ENCODE measurements at places on chromosomes 7 and 10. TPM values are rescaled to one million over a fixed set of nuclear protein-coding genes. Genes with fewer than 3 reads are reported as not detected.
A peak's percentile ranks its signal among the peaks of the same experiment; 100 is the strongest.

DNA sequence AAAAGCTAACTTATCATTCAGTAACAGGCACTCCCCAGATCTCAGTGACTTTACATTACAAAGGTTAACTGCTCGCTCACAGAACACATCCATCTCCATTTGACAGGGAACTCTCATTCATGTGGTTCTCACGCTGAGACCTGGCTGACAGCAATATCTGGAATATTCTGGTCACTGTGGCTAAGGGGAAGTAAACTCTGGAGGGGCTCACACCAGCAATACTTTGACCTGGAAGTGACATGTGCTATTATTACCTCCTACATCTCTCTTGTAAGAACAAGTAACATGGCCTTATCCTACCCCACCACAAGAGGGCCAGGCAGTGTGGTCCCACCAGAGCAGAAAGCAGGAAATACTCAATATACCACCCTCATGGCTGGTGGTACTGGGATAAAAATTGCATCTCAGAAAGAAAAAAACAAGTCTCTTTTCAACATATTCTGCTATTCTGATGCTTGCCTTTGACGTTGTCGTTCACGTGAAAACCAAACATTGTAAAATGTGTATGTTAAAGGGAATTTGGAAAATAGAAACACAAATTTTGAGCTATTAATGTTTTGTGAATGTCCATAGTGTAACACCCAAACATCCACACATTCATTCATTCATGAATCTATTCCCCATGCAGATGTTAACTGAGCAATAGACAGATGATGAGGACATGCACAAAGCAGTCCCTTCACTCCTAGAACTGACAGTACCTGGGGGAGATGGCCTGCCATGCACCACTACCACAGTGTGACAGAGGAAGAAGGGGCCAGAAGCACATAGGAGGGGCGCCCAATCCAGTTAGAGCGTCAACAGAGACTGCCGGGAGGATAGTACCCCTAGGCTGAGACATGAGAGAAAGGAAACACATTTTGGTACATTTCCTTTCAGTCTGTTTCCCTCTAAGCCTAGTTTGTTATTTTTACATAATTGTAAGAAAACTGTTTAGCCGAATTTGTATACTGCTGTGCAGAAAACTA is 166.0 kb upstream of the SP4 start:
- peak; percentile 64 for DNase-seq

Gene TSPAN15
- 1.4 TPM for total RNA-seq

- DNase-seq: no peak
Measured at GRCh38 chr7:30430276-30430675, 48.3 kb downstream of the NOD1 start.

Gene PLAU
- not detected for total RNA-seq

Gene GPR15LG
- not detected for total RNA-seq

GRCh38 chr7:16398146-16399017 is 23.0 kb downstream of the CRPPA start:
- DNase-seq: no peak

- DNase-seq: no peak
Measured at GRCh38 chr7:84188786-84189405, 5.7 kb downstream of the SEMA3A start.

Gene TBATA
- not detected for total RNA-seq

DNA sequence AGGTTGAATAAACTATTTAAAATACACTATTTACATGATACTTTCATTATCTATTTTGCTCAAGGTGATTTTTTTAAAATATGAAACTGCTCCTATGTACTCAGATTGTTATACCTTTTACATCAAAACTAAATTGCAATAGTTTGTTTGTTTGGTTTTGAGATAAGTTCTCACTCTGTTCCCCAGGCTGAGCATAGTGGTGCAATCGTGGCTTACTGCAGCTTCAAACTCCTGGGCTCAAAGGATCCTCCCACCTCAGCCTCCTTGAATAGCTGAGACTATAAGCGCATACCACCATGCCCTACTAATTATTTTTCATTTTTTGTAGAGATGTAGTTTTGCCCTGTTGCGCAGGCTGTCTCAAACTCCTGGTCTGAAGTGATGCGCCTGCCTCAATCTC is 12.7 kb downstream of the TAS2R60 start:
- no peak for DNase-seq

DNA sequence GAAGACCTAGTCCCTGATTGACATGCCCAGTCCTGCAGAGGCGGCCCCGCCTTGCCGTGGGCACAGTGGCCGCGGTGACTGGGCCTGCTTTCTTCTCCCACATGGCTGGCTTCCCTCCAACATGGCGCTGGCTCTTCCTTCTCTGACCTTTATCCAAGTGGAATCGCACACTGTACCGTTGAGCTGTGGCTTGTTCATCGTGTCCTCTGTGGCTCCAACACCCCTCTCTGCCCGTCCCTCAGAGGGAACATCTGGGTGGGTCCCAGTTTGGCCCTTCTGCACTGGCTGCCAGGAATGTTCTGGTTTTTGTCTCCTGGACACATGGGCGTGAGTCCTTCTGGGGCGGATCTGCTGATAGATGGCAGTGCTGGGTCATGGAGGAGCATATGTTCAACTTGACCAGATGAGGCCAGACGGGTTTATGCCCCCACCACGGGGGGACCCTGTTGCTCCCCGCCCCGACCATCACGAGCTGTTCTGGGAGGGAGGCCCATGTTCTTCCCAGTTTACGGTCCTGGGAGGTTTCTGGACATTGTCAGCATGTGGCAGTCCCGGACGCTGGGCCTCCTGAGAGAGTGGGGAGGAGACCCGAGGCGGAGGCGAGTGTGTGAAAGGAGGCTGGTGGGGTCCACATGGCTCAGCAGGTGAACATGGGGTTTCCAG is 63.5 kb downstream of the LHPP start:
- DNase-seq: peak; percentile 37

- DNase-seq: no peak
Measured at GRCh38 chr7:150799741-150800580, at the start of gene TMEM176B. Gene TMEM176B (minus strand): TSS chr7:150800364. CDS start chr7:150796569, 3,795 bp downstream.

DNA sequence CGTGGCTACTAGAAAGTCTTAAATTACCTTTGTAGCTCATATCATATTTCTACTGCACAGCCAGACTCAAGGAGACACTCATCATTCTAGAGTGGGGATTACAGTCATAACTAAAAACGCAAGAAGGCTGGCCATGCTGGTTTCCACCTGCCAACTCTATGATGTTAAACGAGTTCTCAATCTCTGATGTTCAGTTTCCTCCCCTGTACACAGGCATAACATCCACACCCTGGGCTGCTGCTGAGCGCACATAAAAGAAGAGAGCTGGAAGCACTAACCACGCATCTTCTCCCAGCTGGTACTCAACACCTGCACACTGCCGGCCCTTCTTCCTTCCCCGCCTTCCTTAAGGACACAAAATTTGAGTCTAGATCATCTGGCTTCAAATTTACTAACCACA is 60.5 kb downstream of the SORBS1 start:
- no peak for DNase-seq

DNA sequence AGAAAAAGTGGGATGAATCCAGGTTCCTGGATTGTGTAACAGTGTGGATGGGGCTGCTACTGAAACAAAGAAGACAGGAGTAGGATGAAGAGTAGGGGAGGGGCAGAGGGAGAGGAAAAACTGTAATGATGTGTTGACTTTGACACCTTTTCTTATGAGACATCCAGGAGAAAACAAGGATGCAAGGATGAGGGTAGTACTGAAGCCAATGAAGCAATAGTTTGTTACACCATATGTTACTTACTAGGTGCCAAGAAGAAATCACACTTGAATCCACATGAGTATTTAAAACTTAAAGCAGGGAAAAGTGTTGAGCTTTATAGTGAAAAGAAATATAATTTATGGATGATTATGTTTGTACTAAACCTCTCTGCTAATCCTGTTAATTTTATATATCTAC is 420.6 kb downstream of the ARL4A start:
- DNase-seq: no peak

- DNase-seq: no peak
Measured at GRCh38 chr10:92847202-92847864, 987 bp upstream of the EXOC6 start.

- no peak for DNase-seq
Measured at GRCh38 chr10:63666836-63667383, 145.7 kb downstream of the REEP3 start.

GRCh38 chr7:128431221-128431620 is 21.4 kb upstream of the IMPDH1 start:
- DNase-seq: no peak

Gene HOXA1
- total RNA-seq: 0.78 TPM
